ENCODE measurements at places on chromosomes 2 and 18.

DNA sequence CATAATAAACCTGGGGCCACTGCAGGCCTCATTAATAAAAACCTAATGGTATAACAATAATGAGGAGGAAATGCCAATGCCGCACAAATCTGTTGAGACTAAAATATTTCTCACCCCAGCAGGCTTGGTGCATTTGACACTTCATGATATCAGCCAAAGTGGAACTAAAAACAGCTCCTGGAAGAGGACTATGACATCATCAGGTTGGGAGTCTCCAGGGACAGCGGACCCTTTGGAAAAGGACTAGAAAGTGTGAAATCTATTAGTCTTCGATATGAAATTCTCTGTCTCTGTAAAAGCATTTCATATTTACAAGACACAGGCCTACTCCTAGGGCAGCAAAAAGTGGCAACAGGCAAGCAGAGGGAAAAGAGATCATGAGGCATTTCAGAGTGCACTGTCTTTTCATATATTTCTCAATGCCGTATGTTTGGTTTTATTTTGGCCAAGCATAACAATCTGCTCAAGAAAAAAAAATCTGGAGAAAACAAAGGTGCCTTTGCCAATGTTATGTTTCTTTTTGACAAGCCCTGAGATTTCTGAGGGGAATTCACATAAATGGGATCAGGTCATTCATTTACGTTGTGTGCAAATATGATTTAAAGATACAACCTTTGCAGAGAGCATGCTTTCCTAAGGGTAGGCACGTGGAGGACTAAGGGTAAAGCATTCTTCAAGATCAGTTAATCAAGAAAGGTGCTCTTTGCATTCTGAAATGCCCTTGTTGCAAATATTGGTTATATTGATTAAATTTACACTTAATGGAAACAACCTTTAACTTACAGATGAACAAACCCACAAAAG, 580.9 kb upstream of the TMEFF2 start:
- H3K4me1 ChIP-seq: no peaks in the 10 kb centered on the region
- no peaks in the 10 kb centered on the region for H3K36me3 ChIP-seq
- H3K27ac ChIP-seq: no peak overlapping the region

GRCh38 chr2:18384242-18384641, 176.2 kb downstream of the RDH14 start:
- no peak overlapping the region for H3K27ac ChIP-seq
- no peak for DNase-seq
- peaks cover 12% of the 10 kb centered on the region for H3K27me3 ChIP-seq
- H3K36me3 ChIP-seq: no peaks in the 10 kb centered on the region
- no peak overlapping the region for H3K4me3 ChIP-seq
- peaks cover 2% of the 10 kb centered on the region for H3K4me1 ChIP-seq

- H3K36me3 ChIP-seq: no peaks in the 10 kb centered on the region
- DNase-seq: no peak
Observed at GRCh38 chr18:61922435-61922834, 29.6 kb upstream of the RNF152 start.

DNA sequence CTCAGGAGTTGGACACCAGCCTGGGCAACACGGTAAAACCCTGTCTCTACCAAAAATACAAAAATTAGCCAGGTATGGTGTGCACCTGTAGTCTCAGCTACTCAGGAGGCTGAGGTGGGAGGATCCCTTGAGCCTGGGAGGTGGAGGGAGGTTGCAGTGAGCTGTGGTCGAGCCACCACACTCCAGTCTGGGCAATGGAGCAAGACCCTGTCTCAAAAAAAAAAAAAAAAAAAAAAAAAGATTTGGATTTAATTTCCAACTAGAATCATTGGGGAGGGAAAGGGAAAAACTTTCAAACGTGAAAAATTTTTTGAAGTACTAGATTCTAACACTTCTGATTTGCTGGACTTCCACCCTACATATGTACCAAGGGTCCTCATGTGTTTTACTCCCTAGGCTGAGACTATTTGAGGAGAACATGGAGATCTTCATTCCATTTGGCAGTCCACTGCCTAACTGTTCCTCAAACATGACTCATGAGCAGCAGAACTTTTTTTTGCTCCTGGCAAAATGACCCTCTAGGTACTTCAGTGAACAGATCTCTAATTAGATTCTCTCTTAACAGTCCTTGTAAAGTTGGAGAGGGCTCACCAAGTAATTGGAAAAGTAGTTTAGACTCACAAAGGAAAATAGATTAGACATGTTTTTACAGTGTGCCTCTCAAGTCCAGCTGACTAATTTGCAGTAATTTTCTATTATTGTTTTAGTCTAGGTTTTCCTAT, 267.6 kb downstream of the METTL4 start:
- no peaks in the 10 kb centered on the region for H3K27me3 ChIP-seq
- H3K4me1 ChIP-seq: peaks cover 17% of the 10 kb centered on the region
- no peak for DNase-seq
- H3K27ac ChIP-seq: peak overlapping the region; percentile 69
- no peak overlapping the region for H3K4me3 ChIP-seq
